ENCODE measurements at places on chromosomes 5 and 9.
A peak's percentile ranks its signal among the peaks of the same experiment; 100 is the strongest.

- DNase-seq, result no peak
Observed at GRCh38 chr5:3394891-3395599, 200.6 kb upstream of the IRX1 start.

- DNase-seq, result no peak
Observed at GRCh38 chr5:76219636-76220035, 136.5 kb downstream of the SV2C start.

DNA sequence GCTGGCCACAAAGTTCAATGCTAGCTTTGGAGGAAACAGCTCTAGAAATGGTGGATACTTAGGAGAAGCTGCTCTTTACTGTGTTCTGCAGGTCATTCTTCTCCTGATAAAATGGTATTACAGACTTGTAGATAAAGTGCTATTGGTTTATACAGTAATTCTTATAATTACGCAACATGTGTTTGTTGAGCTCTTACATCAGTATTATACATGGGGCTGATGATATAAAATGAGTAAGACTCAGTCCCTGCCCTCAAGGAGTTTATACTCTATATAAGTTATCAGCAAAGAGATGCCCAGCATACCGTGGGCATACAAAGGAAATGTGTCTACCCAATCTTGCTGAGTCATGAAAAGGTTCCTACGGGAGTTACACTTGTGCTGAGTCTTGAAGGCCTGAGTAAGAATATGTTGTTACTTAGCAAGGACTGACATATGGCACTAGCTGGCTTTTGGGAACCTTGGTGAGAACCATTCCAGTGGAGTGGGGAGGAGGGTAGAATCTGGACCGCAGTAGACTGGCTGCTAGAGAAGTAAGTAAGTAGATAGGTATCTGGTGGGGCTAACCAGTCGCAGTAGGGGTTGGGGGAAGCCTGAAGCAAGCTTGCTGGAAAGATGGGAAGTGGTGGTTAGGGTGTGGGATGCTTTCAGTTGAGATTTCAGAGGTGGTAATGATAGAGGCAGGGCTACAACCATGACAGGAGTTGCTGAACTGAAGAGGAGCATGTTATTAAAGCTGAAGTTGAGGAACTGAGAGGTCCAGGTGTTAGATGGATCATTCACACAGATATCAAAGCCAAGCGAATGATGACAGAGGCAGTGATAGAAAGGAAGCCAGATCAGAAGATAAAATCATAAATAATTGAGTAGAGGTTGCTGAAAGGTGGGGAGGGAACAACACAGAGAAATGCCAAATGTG, 11.1 kb upstream of the TTC23L start:
- DNase-seq, result no peak

DNA sequence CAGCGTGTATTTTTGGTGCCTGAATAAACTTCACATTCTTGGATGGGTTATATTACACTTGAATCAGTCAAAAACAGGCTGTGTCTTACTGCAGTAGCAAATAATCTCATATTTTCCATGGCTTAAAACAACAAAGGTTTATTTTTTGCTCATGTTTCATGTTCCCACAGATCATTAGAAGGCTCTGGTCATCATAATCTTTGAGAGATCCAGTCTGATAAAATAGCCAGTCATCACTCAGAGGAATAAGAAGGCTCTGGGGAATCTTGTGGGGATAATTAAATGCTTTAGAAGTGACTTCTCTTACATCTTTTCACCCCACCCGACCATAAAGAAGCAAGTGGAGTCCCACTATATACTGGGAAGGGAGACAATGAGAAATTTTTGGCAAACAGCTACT, 417.7 kb downstream of the PSAT1 start:
- DNase-seq, result no peak

GRCh38 chr5:52725808-52726207, 61.9 kb upstream of the ITGA1 start:
- DNase-seq, result no peak

DNA sequence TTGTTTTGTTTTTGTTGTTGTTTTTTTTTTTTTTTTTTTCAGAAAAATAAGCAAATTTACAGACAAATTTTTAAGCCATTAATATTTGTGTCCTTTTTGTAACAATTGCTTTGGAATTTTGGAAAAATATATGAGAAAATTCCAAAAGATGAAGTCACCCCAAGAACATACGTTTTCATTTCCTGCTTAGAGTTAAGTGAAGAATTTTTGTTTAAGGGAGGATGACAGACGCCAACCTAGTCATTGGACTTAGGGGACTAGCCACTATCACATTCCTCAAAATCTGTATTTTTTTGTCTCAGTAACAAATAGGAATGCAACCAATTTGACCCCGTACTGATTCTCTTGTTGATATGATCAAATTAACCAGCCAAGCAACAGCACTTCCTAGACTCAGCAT, 433.9 kb upstream of the SLC30A5 start:
- no peak for DNase-seq

DNA sequence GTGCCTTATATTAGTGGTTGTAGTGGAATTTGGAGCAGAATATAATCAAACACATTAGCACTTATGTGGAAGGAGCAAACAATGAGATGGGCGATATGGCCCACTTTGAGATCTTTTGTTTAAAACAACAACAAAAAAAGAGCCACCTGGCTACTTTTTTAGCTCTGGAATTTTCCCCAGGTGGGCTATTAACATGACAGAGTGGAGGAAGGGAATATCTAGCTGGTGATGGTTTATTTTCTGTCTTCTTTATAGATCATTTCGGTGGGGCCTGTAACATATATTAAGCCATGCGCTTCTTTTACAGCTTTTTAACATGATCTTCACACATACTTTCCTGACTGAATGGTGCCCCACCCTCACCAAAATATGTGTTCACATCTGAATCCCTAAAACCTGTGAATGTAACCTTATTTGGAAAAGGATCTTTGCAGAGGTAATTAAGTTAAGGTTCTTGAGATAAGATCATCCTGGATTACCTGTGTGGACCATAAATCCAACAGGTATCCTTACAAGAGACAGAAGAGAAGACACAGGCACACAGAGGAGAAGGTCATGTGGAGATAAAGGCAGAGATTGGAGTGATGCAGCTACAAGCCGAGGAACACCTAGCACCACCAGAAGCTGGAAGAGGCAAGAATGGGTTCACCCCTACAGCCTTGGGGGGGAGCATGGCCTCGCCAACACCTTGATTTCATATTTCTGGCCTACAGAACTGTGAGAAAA, 16.6 kb upstream of the ENTREP1 start:
- no peak for DNase-seq

GRCh38 chr9:127181595-127182190, 59.3 kb upstream of the ANGPTL2 start:
- peak; percentile 28 for DNase-seq

DNA sequence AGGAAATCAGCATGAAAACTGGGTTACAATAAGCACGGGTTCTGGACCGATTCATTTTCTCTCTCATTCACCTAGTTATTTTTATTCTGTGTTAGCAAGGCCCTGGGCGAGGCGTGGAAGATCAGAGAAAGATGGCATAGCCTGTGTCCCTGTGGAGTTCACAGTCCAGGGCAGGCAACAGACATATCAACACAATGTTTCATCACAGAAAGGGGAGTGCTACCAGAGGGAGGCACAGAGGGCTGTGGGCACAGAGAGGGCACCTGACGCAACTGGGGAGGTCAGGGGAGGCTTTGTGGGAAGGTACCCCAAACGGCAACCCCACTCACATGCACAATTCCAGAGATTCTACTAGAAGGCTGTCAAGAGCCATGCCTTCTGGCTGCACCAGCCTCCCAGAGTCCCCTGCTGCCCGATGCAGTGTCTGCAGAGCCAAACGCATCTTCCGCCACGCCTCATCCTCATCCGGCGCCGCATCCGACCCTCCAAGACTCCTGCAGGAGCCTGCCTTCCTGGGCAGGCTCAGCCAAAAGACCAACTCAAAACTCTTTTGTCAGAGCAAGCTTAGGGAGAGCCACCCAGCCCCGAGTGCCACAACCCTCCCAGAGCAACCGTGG, 1.4 kb downstream of the FAM193B start:
- peak; percentile 53 for DNase-seq

- DNase-seq, result no peak
Observed at GRCh38 chr9:33407061-33407460, 4.7 kb upstream of the AQP7 start.

DNA sequence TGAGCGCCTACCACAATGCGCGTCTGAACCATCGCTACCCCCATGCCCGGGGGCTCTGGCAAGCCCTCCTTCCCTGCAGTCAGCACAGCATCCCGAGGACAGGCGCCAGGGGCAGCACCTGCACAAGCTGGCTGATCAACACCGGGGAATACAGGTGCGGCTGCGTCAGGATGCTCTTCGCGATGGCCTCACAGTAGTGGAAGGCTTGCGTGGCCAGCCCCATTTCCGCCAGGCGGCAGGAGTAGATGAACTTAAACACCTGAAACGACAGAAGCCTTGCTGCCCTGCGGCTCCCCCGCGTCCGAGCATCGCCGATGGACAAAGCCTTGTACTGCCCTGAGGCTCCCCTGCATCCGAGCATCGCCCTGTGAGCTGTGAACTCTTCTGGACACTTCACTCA, 17.7 kb upstream of the INPP5E start:
- DNase-seq, result no peak

- no peak for DNase-seq
Observed at GRCh38 chr5:135482381-135482933, 30.3 kb upstream of the TIFAB start.

- DNase-seq, result no peak
Observed at GRCh38 chr9:124084087-124084486, 72.5 kb downstream of the LHX2 start.

DNA sequence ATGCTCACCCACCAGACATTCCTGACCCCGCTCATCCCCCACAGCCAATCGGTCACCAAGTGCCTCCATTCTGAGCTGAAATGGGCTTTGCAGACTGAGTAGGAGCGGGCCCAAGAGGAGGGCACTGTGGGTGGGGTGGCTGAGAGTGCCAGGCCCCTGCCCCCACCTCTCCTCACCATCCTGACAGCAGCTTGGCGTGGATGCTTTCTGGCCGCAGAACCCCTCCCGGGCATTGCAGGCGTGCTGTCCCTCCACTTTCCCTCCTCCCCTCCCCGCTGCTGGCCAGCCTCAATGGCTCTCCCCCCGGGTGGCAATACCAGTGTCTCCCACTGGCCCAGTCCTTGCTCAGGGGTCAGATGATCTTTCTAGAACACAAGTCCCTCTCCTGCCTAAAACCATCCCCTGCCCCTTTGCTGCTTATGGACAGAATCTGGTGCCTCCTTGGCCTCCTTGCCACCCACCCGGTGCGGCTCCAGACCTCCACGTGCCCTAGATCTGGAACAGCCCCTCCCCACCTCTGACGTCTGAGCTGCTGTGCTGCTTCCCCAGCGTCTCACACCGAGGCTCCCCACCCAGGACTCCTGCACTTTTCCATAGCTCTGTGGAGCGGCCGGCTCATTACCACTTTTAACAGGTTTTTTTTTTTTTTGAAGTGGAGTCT, 6.1 kb downstream of the FLT4 start:
- peak; percentile 36 for DNase-seq

DNA sequence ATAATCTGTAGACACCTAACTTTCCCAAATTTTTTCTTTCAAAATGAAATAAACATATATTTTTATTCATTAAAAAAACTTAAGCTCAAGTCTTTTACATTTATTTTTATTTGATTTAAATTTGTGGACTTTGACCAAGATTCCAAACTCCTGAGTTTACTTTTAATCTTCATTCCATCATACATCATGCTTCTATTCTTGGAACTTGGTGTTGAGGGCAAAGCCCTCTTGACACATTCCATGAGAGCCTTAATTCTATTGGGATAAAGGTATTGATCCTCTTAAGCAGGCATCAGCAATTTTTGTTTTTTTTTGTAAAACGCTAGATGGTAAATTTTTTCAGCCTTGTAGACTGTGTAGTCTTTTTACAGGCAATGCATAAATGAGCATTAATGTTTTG, 53.6 kb downstream of the FBXO4 start:
- DNase-seq, result no peak

GRCh38 chr9:136678624-136679023, 8.6 kb downstream of the AGPAT2 start:
- no peak for DNase-seq

GRCh38 chr5:415928-416635, 26.9 kb upstream of the EXOC3 start:
- DNase-seq, result peak; percentile 68

DNA sequence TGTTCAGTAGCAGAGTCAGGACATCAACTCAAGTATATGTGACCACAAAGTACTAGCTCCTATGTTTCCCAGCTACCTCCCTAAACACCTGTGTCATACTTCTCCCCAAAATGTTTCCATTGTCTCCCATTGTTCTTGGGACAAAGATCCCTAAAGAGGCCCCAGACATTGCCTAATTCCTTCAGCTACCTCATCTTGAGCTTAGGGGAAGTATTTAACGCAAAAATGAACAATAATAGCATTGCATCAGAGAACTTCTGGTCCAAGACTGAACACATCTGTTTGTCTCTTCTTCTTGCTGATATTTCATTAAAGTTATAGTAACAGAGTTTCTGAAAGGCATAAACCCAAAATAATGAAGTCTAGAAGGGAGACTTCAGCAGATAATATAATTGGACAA, 430.8 kb downstream of the MTRR start:
- no peak for DNase-seq

DNA sequence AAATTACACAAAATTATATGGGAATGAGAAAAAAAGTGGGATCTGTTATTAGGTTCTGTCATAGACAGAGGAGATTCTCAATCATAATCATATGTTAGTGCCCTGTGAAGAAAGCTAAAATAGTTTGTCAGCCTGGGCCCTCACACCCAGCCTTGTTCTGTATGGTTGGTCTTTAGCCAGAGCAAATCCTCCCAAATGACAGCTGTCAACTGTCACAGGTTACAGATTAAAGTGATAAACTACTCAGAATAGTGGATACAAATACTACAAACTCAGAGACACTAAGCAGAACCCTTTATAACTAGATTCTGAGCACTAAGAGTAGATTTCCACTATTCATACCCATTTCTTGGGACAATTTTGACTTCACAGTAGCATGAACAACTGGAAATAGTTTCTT, 405.0 kb upstream of the MEF2C start:
- DNase-seq, result no peak

DNA sequence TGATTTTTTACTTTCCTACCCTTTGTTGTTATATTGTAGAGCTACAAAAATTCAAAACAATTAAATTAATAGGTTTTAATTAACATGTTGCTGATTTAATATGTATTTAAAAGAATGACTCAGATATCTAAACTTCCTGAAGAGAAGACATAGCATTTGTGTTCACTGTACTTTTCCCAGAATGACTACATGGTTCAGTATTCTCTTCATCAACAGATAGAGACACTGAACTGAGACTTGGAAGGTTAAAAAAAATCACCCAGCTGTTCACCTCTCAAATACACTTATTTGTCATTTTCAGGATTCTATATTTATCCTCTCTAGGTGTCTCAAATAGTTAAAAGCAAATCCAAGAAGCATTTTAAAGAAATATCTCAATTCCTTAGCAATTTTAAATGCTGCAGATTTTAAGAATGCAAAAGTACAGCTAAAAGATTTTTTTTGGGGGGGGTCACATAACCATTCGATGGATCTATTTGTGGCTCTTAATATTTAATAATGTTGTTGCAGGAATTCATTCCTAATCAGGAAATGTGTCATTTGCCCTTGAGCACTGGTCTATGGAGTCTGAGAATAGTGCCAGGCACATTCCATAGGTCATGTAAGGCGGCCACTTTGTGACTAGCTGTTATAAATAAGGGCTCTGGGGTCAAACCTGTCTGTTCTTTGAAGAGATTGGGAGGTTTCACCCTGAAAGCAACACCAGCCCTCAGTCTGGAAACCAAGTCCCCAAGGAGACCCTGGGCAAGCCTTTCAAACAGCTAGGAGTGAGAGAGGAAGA, 463.1 kb downstream of the NR2F1-AS1 start:
- no peak for DNase-seq

Data from endodermal cell (in vitro differentiated cells).